ENCODE measurements at places on chromosomes 6 and 20. TPM values are rescaled to one million over a fixed set of nuclear protein-coding genes. Genes with fewer than 3 reads are reported as not detected.

DNA sequence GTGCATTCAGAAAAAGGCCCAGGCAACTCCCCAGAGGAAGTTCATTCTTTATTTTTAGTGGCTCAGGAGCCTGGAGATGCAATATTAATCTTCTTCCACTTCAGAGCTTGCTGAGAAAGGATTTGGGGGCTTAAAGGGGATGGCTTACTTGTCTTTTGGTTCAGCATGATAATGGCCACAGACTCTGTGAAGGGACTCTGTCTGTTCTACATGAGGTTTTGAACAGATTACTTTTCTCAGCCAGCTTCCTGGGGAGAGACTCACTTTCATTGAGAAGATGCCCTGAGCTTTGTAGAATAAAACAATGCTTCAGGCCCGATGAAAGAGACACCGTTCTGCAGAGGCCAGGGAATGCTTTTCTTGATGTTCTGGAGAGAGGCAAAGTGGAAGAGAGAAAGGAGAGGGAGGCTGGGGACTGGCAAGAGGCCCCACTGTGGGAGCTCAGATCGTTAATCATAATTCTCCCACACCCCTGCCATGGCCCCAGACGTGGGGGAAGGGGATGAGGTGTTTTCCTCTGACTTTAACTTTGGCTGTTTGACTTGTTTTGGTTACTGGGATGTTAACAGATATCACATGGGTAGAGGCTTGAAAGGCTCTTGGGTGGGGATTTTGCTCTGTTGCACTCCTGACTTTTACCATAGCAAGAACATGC is 19.1 kb downstream of the SCP2D1 start:
- DNase-seq = no peak

- DNase-seq = no peak
These were observed 1.7 kb downstream of the DIDO1 start for GRCh38 chr20:62924442-62925075.

DNA sequence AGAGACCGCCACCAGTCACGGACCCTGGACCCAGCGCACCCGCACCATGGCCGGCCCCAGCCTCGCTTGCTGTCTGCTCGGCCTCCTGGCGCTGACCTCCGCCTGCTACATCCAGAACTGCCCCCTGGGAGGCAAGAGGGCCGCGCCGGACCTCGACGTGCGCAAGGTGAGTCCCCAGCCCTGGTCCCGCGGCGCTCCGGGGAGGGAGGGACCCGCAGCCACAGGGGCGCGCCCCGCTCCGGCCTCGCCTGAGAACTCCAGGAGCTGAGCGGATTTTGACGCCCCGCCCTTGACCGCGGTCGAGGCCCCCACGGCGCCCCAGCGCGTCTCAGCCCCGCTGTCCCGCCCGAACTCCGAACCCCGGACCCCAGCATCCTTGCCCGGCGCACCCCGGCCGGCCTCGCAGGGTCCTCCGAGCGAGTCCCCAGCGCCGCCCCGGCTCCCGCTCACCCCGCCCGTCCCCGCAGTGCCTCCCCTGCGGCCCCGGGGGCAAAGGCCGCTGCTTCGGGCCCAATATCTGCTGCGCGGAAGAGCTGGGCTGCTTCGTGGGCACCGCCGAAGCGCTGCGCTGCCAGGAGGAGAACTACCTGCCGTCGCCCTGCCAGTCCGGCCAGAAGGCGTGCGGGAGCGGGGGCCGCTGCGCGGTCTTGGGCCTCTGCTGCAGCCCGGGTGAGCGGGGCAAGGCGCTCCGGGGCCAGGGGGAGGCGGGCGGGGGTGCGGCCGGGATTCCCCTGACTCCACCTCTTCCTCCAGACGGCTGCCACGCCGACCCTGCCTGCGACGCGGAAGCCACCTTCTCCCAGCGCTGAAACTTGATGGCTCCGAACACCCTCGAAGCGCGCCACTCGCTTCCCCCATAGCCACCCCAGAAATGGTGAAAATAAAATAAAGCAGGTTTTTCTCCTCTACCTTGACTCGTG is at the start of gene OXT:
Gene OXT, plus strand, starts transcription at position 11 of the 920 bp plus-strand sequence. Its CDS starts 36 bp downstream, at position 47.
- no peak for DNase-seq

- DNase-seq = no peak
These were observed 7.0 kb downstream of the UQCC1 start for GRCh38 chr20:35404614-35405259.

- DNase-seq = no peak
These were observed 54.5 kb downstream of the KIAA0408 start for GRCh38 chr6:127404594-127405178.

DNA sequence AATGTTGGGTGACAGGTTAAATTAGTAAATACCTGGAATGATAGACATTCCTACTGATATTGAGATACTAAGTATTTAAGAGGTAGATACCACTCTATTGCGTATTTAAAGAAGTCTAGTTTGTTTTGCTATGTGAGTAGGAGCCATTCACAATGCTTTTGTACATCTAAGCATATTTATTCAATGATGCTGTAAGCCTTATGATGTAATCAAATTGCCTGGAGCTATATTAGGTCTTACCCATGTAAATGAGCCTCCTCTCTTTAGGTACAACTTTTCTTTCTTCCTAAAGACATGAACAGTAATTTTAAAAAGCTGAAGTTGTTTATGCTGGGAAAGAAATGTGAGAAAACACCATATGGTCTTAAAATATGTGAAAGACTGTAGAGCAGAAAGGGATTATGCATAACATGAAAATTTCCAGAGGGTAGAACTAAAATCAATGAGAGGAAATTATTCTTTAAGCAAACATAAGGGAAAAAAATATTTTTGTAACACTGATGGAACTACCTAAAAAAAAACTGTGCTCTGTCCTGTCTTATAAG is 526.7 kb downstream of the EPHA7 start:
- no peak for DNase-seq

- DNase-seq = no peak
These were observed 238.6 kb downstream of the GRM1 start for GRCh38 chr6:146267447-146267846.

- DNase-seq = peak; percentile 47
These were observed 33.8 kb upstream of the ZFAND3 start for GRCh38 chr6:37785663-37786270.

- no peak for DNase-seq
These were observed 85.4 kb upstream of the MYLIP start for GRCh38 chr6:16043171-16044135.

- no peak for DNase-seq
These were observed 102.1 kb downstream of the NRSN1 start for GRCh38 chr6:24228123-24228522.

DNA sequence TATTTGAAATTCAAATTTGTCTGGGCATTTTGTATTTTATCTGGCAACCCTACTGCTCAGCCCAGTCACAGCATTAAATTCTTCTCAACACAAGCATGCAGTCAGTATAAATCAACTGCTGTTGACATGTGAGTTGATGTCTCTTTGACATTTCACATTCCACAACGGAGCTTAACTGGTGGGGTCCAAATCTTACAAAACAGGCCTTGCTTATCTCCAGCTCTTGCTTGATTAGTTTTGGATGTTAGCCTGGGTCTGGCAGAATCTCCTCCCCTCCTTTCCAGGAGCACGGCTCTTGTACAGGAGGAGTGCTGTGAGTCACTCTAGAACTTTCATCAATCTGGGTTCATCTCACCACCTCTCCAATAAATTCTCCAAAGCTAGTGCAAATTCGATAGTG is 80.8 kb upstream of the PHACTR1 start:
- no peak for DNase-seq

GRCh38 chr6:36625158-36625919 is 31.2 kb downstream of the SRSF3 start:
- no peak for DNase-seq

- no peak for DNase-seq
These were observed 5.1 kb downstream of the GABBR1 start for GRCh38 chr6:29627755-29628418.

DNA sequence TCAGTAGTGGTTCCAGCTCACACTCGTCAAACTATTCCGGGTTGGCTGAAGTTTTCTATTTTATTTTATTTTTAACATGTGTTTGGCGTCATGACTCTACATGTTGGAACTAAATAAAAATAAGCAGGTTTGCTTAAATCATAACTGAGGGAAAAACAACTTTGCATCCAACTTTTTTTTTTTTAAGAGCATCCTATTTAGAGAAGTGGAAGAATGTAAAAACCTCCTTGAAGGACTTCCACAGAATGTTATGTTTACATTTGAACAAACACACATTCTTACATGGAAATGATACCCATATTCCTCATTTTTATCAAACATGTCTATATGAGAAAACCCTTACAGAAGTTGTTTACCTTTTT is 659 bp downstream of the PRDM1 start:
- no peak for DNase-seq

DNA sequence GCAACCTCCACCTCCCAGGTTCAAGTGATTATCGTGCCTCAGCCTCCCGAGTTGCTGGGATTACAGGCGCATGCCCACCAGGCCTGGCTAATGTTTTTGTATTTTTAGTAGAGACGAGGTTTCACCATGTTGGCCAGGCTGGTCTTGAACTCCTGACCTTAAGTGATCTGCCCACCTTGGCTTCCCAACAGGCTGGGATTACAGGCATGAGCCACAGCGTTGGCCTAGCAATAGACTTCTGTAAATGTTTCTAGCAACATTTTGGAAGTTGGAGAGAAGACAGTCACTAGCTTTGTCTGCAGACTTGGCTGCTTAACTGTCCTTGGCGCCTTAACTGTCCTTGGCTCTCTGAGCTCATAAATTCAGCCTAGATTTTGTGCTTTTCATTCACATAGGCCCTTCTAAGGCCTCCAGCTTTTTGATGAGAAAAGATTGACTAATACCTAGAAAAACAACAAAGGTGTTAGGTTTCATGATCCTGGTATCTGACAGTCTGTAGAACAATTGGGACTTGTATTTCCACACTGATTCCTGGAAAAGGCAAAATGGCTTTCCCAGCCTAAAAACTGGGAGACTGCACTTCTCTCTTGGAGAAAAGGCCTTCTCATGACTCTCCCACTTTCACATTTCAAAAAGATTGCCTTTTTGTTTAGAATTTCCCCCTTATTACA is 49.7 kb downstream of the OR2B2 start:
- no peak for DNase-seq

- DNase-seq = no peak
These were observed 188.2 kb downstream of the ZFP64 start for GRCh38 chr20:52003415-52003814.

DNA sequence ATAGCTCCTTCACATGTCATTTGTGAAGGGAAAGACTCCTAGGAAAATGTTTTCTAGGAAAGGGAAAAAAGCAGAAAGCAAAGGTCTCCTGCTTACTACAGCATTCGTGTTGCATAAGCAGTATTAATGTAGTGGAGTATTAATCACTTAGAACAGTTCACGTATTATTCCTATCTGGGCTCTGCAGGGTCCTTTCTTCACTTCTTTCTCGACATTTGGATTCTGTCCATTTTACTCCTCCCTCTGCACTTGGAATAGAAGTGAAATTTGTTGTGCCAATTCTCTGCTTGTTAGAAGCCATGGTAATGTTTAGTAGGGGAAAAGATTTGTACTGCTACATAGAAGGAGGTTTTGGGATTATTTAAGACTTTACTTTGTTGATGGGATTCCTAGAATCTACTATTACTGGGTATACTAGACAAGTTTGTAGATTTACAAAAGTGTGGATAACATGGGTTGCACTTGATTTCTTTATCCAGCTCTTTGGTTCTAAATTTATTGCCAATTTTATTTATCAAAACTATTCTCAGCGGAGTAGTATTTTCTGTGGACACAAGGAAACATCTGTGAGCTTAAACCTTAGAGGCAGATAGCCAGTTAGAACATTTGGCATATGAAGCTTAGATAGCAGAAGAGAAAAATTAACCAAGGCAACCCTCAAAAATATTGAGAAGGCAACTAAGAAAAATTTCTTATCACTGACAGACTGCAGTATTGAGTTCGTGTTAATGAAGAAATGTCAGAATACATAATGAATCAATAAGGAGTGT is 108.4 kb upstream of the ESR1 start:
- no peak for DNase-seq

DNA sequence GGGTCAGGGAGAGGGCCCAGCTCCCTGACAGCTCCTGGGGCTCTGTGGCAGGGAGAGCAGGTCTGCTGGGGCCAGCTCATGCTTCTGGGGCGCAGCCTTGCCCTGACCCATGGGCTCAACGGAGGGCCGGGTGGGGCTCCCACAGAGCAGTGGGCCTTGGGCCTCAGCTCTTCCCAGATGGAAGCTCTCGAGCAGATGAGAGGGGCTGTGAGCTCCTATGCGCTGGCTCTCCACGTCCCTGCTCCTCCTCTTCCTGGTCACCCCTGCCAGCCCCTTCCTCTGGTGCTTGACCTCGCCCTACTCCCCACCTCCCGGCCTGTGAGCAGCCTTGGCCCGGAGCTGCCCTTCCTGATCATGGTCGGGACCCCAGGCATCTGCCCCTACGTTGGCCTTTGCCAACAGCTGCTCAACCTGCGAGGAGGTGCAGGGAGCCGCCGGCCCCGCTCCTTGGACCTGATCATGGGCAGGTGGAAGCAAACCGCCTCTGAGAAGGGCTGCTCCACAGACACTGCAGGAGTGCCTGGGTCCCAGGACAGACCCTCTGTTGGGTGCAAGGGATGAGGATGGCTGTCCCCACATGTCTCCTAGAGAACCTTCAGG is 26.8 kb upstream of the GATA5 start:
- no peak for DNase-seq

DNA sequence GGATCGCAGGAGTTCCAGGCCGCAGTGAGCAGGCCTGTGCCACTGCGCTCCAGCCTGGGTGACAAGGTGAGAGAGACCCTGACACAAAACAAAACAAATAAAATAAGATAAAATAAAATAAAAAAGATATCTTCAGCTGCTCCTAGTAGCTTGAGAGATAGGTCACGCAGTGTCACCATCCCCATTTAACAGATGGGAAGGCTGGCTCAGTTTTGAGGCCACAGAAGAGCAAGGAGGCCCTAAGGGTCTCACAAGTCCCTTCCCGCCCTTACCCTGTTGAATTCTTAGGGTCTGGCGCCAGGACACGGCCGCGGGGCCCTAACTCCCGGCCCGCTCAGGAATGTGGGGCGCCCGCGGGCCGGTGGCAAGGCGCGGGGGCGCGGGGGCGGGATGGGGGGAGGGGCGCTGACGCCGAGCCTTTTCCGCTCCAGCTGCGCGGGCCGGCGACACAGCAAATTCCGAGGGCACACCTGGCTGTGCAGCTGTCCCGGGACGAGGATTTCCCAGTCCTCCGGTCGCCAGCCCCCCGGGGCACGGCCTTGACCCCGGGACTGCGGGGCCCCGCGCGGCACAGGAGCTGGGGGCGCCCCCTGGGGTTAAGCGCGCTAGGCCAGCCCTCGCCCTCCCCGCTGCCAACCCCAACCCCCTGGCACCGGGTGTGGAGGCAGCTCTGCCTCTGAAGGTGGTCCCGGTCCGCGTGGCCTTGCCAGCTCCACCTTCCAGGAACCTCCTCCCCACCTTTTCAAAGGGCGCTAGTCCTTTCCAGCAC is 10.3 kb upstream of the R3HDML start:
- no peak for DNase-seq

Gene ACTL10
- total RNA-seq = 1.7 TPM

Gene ANGPT4
- total RNA-seq = not detected

Gene MCHR2
- not detected for total RNA-seq

Gene AIF1
- 9.3 TPM for total RNA-seq

Gene MMS22L
- total RNA-seq = 66.9 TPM

Gene CSTF1
- total RNA-seq = 40.1 TPM

Data from natural killer cell treated with Interleukin-12 subunit alpha and Interleukin-12 subunit beta and Interleukin-15 and Interleukin-18, amount 100 ng/mL, for 72 hours (primary cell).